Naive thymus-derived CD8-positive, alpha-beta T cell (primary cell): ENCODE measurements at places on chromosomes 2 and 18. TPM values are rescaled to one million over a fixed set of nuclear protein-coding genes. Genes with fewer than 3 reads are reported as not detected.
A peak's percentile ranks its signal among the peaks of the same experiment; 100 is the strongest.

The INPP5D gene
- 124 TPM for total RNA-seq

The UGT1A8 gene
- not detected for total RNA-seq

The CDH7 gene
- total RNA-seq = not detected

The OST4 gene
- 246 TPM for total RNA-seq

GRCh38 chr2:75431763-75432162 is 129.0 kb downstream of the EVA1A start:
- H3K27me3 ChIP-seq = peaks cover 35% of the 10 kb centered on the region
- H3K4me3 ChIP-seq = no peak overlapping the region
- no peak for DNase-seq
- H3K27ac ChIP-seq = no peak overlapping the region

- DNase-seq = no peak
- no peaks in the 10 kb centered on the region for H3K4me1 ChIP-seq
- H3K27me3 ChIP-seq = peaks cover 12% of the 10 kb centered on the region
- H3K36me3 ChIP-seq = no peaks in the 10 kb centered on the region
- H3K27ac ChIP-seq = no peak overlapping the region
Measured at GRCh38 chr2:204255526-204255925, 289.7 kb upstream of the PARD3B start.

DNA sequence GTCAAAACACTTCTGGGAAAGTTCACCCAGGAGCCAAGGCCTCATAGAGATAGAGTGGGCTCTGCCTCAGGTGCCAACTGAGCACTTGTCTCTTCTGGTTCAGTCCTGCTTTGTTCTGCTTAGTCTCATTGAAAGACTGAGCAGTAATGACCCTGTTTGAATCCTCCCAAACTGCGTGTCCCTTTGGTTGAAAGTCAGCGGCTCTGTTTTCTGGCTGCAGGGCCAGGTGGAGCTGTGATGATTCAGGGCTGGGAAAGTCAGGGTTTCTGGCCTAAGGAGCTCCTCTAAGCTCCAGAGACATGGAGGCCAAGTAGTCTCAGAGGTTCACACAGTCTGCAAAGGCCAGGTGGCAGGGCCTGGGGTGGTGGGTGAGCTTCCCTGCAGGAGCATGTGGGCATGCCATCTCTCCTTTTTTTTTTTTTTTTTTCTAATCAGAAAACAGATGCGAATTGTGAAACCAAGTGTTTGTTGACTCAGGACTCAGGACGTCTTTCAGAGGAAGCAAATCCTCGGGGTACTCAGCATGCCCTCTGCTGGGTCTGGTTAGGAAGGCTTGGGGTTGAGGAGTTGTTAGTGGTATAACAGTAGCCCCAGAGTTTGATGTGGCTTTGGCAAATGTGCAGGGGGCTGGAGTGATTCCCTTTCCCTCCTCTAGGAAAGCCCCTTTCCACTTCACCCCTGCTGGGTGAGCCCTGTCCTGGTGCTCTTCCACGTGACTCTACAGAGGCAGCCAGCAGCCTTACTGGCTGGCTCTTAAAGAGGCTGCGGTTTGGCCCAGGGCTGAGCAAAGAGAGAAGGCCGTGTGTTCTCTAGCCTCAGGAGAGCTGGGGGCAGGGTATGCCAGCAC is 38.3 kb downstream of the TMEM17 start:
- peak overlapping the region; percentile 73 for H3K27ac ChIP-seq
- H3K27me3 ChIP-seq = peaks cover 2% of the 10 kb centered on the region
- no peaks in the 10 kb centered on the region for H3K36me3 ChIP-seq
- no peak for DNase-seq
